ACHN (cell line): ENCODE measurements at places on chromosomes 3 and 15.
A peak's percentile ranks its signal among the peaks of the same experiment; 100 is the strongest.

- peak; percentile 58 for DNase-seq
Observed at GRCh38 chr3:71582612-71583565, 639 bp downstream of the FOXP1 start.

DNA sequence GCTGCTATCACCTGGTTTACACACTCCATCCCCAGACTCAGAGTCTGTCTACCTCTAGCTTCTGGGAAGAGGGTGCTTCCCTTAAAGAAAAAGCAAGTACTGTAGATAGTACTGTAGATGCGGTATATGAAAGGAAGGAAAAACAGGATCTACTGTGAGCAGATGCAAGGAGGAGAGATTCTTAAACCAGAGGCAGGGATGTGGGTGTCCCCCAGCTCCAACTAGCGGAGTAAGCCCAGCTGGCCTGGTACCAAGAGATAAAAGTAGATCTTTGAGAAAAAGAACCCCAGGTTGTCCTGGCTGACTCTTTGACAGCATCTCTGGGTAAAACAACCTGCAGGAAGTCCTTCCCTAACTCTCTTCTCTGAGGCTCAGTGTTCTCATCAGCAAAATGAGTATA lies 523.7 kb upstream of the PROK2 start:
- no peak for DNase-seq

- DNase-seq: no peak
Observed at GRCh38 chr15:73026511-73027054, 25.7 kb upstream of the NEO1 start.

DNA sequence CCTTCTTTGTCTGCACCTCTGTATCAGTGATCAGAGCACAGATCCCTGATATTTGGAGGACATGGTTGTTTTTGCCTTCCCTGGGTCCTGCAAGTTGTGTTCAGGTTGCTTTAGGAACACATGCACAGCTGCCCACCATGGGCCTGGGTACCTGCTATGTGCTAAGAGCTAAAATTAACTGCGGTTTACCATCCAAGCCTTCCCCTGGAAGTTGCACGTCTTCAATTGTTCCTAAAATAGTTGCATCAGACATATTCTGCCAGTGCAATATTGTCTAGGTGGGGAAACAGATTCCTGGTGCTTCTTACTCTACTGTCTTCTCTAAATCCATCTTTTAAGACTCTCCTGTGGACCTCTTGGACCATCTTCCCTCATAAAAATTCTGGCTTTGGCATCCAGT lies 80.9 kb downstream of the PDE8A start:
- no peak for DNase-seq

DNA sequence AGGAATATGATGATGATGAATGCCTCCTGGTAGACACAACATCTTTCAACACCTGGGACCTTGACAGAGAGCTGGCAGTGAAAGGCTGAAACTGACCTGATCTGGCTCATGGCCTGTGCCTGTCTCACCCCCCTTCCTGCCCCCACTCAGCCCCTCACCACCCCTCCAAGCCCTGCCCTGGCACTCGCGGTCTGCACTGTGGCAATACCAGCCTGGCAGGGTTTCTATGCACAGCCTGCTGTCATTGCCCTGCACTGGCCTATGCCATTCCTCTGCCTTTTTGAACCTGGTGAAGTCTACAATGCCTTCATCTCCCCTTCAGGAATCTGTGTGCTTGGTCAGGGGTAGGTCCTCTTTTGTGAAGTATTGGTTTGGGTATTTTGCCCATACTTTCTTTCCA lies 56.5 kb downstream of the ACAD9 start:
- DNase-seq: no peak

DNA sequence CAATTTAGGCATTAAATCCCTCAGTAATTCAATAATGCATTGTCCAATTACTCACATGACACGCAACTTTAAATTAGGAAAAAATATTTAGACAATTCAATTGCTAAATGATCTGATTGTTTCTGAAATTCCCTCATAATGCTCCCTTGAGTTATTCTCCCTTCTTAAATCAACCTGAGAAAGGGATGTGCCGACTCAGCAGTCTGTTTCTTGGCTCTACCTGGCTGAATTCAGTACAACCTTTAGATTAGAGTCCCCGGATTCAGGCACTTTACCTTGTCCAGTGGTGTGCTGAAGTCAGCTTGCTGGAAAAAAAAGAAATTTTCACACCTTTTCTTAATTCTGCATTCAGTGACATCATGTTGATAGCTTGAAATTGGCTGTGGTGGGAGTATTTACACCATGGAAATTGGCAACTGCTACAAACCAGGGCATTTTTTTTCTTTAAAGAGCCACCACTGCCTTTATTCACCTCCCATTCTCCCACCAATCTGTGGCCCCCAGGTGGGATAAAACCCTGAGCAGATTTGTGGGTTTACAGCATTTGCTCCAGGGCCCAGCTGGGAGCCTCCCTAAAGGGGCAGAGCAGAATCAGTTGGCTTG lies 20.9 kb upstream of the LOXL1 start:
- DNase-seq: no peak

- DNase-seq: no peak
Observed at GRCh38 chr3:121980450-121980796, 41.6 kb downstream of the ILDR1 start.

DNA sequence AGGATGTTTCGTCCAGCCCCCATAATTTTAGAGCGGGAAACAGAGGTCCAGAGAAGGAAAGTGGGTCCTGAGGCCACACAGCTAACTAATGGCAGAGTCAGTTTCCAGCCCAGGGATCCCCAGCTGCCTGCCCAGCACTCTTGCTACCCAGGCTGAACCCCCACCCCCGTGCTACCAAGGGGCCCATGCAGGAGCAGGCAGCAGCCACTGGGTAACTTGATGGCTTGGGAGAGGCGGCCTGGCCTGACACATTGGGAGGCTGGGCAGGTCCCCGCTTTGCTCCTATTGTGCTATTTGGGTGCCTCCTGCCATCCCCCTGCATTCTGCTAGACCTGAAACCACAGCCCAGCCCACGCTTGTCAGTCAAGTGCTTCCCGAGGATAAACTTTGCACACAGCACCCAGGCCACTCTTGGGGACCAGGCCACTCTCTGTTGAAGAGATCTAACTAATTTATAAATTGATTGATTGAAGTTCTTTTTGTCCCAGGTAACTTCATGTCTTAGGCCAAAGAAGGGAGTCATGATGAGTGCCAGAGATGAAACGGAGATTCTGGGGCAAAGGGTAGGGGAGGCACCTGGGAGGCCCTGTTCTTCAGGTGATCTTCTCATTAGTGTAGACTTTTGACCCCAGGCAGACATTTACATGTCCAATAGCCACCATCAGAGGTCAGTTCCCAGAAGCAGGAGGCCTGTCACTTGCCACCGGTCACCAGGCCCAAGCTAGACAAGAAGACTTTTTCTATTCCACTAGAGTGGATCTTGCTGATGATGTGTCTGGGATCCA lies 7.0 kb downstream of the PAK6 start:
- DNase-seq: no peak

- DNase-seq: no peak
Observed at GRCh38 chr3:184949251-184949965, 137.4 kb downstream of the VPS8 start.

DNA sequence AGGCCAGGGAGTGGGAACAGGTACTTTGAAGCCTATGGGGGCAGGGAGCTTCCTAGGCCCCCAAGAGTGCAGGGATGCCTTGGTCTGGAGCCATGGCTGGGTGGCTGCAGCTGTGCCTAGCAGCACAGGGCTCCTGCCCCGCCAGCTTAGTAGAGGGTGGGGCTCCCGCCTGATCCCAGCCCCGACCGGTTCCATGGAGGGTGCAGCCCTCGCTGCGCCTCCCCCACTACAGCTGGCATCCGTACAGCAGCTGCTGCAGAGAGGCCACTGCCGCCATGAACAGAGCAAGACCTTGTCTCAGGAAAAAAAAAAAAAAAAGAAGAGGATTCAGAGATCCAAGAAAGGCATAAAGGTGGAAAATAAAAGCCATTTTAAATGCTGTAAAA lies 277.2 kb downstream of the UBE2E2 start:
- no peak for DNase-seq

GRCh38 chr15:70248116-70249025 lies 150.7 kb upstream of the TLE3 start:
- DNase-seq: peak; percentile 29

GRCh38 chr3:189708375-189708774 lies 77.2 kb downstream of the TP63 start:
- no peak for DNase-seq

DNA sequence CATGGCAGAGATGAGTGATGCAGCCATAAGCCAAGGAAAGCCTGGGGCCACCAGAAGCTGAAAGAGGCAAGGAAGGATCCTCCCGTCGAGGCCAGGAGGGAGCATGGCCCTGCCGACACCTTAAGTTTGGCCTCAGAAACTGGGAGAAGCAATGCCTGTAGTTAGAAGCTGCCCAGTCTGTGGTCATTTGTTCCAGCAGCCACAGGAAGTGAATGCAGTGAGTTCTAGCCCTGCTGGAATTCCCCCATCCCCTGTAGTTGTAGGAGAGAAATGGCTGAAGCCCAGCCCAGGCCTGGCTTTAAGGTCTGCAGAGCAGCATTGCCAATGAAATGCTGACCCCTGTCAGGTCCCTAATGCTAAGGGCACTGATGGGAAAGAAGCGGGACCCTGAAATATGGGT lies 12.2 kb upstream of the CHSY1 start:
- DNase-seq: no peak

GRCh38 chr3:197836244-197836643 lies 45.2 kb downstream of the LRCH3 start:
- no peak for DNase-seq

DNA sequence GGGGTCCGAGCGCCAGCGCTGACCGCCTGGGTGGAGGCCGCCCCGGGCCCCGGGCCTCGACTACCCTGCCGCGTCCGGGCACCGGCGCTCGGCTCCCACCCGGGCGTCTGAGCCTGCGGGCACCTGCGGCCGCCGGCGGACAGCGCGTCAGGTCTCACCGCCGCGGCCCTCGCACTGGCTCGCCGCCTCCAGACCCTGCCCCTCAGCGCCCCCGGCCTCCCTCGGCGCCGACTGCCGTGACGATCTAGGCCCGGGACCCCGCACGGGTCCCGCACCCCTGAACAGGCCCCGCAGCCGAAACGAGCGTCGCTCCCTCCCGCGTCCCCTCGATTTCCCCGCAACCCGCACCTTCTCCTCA lies 297 bp downstream of the PRC1 start:
- DNase-seq: no peak

GRCh38 chr3:67419779-67420178 lies 234.6 kb downstream of the SUCLG2 start:
- DNase-seq: no peak

DNA sequence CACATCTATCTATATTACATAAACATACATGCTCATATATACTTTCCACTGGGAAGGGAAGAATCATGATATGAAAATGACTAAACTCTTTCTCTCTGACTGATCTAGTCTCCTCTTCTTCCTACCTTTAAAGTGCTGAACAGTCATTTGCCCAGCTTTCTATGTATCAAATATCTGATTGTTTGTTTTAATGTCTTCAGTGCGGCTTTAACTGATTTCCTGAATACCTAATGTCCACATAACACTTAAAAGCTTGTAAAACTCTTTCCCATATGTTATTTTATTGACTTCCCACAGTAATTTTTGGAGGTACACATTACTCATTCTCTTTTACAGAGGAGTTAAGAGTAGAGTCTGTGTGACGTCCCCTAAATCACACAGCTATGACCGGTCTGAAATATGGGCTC lies 28.2 kb downstream of the CPOX start:
- no peak for DNase-seq

DNA sequence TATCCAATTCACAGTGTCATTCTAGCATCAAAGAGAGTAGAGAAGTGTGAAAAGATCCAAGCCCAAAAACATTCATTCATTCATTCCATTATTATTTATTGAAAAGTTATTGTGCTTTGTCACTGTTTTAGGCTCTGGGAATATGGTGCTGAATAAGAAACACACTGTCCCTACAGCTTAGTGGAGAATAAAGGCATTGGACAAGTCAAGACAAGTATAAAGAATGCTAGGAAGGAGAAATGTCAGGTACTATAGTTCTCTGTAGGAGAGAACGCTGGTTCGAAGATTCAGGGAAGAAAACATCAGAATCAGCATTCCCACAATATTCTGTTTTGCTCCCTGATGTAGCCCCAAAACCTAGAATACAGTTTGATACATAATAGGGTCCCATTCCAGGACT lies 128.8 kb upstream of the CHRM5 start:
- no peak for DNase-seq

GRCh38 chr3:46866032-46866595 lies 2.9 kb upstream of the MYL3 start:
- no peak for DNase-seq

- no peak for DNase-seq
Observed at GRCh38 chr15:51369451-51369761, 28.0 kb downstream of the GLDN start.

DNA sequence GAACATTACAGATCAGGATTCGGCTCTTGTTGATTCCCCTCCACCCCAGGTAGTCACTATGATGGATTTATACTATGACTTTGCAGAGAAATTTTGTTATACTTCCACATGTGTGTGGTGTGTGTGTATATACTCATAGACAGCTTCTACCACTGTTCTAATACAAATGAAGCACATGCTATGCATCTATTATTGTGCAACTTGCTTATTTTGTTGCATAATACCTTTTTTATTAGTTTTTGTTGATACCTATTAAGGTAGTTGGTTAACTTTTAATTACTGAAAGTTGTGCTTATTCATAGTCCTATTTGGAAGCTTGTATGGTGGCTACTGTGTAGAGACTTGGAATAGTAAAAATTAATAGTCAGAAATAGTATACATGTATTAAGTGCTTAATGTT lies 140.6 kb downstream of the CACNA2D3 start:
- DNase-seq: no peak

GRCh38 chr15:95930659-95931375 lies 399.7 kb upstream of the NR2F2 start:
- no peak for DNase-seq

- DNase-seq: no peak
Observed at GRCh38 chr15:92149465-92149864, 244.2 kb upstream of the ST8SIA2 start.

DNA sequence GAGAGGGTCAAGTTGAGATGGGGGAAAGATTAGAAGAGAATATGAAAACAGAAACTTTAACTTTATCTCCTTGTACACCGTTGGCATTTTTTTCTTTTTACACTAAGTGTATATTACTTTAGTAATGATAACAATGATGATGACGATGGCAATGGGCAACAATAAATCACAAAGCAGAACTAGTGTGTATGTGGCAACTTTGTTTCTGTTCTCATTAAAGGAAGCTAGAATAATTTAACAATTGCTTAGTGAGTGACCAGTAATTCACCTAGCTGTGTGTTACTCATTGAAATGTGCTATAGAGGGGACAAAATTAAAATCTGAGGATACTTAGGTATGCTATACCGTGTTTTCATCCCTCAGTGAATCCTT lies 318.5 kb upstream of the TBL1XR1 start:
- no peak for DNase-seq

DNA sequence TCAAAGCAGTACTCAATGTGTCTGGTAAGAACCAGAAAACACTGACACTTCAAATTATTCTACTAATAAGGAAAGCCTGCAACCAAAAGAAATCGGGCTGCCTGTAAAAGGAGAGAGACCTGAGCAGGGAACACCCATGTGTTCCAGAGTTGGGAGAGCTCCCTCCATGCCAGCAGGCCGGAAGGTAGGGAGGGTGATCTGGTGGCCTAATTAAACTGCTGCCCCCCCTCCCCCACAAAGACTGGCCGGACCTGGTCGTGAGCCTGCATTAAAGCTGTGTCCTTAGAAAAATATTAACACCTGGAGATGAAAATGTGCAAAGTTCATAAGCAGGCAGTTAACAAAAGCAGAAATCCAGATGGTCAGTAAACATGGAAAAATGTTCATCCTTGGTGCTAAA lies 170.6 kb upstream of the BHLHE40 start:
- DNase-seq: no peak
